ENCODE measurements at places on chromosomes 1 and 21. TPM values are rescaled to one million over a fixed set of nuclear protein-coding genes. Genes with fewer than 3 reads are reported as not detected.

Gene DNAI4
- 1.9 TPM for total RNA-seq

Gene OR2AK2
- not detected for total RNA-seq

Gene LMOD1
- total RNA-seq = under 0.01 TPM

Gene CORT
- not detected for total RNA-seq
